A172 (cell line): ENCODE measurements at places on chromosomes 2 and 18.

- DNase-seq = peak; percentile 20
Measured at GRCh38 chr18:62957885-62958472, 242.6 kb downstream of the PHLPP1 start.

DNA sequence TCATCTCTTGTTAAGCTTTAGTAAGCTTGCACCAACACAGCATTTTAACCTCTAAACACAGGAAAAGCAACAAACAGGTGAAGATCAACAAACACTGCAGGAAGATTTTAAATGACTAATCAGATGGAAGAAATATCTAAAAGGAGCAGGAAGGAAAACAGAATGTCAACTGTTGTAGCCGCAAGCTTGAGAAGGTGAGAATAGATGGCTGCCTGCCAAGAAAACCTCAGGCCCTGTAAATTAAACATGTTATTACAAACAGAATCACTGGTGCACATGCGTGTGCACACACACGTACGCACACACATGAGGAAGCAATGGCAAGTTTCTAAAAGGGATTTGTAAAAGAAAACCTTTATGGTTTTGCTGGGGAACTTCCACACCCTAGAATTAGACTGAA lies 257.8 kb upstream of the GALNT5 start:
- no peak for DNase-seq

GRCh38 chr2:160876029-160876428 lies 284.2 kb upstream of the TANK start:
- DNase-seq = no peak

GRCh38 chr2:105490204-105490603 lies 91.4 kb upstream of the FHL2 start:
- no peak for DNase-seq

- no peak for DNase-seq
Measured at GRCh38 chr18:555705-556457, 24.3 kb upstream of the CETN1 start.

- no peak for DNase-seq
Measured at GRCh38 chr2:24047703-24048033, 477 bp upstream of the WDCP start.

GRCh38 chr2:85078536-85078935 lies 54.7 kb upstream of the TCF7L1 start:
- DNase-seq = no peak

GRCh38 chr2:54666634-54667265 lies 56.7 kb upstream of the EML6 start:
- DNase-seq = peak; percentile 71

DNA sequence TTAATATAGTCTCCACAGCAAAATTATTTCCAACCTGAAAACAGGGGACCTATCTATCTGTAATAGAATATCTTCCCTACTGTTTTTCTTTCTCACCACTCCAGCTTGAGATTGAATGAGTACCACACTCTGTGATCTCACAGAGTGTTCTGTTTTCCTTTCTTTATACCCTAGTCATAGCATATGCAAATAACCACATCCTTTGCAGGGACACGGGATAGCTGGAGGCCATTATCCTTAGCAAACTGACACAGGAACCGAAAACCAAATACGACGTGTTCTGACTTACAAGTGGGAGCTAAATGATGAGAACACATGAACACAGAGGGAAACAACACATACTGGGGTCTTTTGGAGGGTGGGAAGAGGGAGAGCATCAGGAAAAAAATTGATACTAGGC lies 224.7 kb downstream of the SLC8A1 start:
- no peak for DNase-seq

DNA sequence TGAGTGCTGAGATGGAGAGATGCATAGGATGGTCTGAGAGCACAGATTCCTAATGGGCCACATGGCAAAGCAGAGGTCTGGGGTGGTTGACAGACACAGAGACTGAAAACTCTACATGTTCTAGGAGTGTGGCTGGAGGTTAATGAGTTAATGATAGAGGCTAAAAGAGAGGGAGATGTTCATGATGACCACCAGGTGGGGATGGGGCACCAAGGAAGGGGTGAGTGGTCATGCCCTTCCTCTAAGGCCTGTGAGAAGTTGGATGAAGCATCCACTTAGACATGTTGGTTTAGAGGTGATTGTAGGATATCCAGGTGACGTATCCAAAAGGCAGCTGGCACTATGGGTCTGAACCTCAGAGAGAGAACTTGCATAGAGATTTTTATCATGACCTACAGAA lies 102.1 kb downstream of the LRP2 start:
- DNase-seq = no peak

DNA sequence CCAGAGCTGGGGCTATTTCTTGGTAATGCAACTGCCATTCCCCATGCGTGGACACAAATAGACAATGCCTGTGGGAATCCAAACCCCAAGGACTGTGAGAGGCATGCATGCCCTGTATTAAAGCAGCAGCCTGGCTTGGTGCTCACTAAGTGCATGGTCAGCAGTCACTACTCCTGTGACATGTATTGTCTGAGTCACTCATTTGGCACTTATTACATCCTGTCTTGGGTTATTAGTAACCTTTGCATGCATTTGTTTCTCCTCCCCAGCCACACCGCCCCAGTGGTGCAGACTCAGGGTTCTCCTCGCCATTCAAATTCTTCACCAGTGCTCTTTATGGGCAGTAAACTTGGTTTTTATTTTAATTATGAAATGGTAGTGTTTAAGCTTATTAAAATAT lies 30.2 kb downstream of the PRKCE start:
- peak; percentile 99 for DNase-seq

GRCh38 chr2:121184248-121184862 lies 100.6 kb downstream of the TFCP2L1 start:
- DNase-seq = no peak

GRCh38 chr2:41326851-41327250 lies 721.0 kb upstream of the PKDCC start:
- no peak for DNase-seq

- no peak for DNase-seq
Measured at GRCh38 chr18:51568151-51568550, 370.7 kb upstream of the MEX3C start.

DNA sequence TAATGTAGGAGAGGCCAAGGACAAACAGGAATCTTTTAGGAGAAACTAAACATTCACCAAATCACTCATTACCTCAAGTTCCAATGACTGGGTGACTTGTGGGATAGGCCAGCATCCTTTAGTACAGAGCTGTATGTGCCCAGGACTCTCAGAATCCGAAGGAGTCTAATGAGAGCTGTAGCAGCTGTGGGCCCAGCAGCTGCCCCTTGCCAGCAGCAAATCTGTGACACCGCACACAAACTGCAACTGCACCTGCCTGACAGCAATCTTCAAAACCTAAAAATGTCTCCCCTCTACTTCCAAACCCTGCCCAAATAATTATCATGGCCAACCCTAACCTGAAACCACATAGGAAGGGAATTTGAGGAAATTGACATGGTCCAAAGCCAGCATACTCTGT lies 44.5 kb upstream of the ACVR2A start:
- DNase-seq = no peak

DNA sequence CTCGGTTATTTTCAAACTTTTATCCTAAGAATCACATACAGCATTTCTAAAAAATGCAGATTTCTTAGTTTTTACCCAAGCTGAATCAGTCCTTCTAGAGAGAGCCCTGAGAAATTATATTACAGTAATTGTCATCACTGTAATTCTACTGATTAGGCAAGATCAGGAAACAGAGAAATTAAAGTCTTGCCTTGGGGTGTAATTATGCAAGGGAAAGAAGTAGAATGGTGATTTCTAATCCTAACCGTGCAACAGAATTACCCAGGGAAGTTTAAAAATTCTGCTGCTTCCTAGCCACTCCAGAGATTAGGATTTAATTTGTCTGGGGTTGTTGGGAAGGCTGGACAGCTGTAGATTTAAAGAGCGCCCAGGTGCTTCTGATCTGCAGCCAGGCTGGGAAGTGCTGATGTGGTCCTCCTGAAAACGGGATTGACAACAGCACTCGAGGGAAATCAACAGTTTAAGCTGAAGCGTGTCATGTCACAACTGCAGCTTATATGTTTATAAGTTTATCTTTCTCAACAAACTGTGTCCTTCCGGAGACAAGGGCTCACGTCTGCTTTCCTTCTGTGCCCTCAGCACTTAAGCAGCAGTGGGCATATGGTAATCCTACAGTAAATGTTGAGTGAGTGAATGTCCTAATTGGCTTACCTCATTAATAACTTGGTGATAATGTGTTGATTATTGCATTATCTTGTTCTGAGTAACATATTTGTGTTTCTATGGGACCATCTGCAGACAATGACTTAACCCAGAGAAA lies 671.9 kb upstream of the SOX11 start:
- DNase-seq = no peak

DNA sequence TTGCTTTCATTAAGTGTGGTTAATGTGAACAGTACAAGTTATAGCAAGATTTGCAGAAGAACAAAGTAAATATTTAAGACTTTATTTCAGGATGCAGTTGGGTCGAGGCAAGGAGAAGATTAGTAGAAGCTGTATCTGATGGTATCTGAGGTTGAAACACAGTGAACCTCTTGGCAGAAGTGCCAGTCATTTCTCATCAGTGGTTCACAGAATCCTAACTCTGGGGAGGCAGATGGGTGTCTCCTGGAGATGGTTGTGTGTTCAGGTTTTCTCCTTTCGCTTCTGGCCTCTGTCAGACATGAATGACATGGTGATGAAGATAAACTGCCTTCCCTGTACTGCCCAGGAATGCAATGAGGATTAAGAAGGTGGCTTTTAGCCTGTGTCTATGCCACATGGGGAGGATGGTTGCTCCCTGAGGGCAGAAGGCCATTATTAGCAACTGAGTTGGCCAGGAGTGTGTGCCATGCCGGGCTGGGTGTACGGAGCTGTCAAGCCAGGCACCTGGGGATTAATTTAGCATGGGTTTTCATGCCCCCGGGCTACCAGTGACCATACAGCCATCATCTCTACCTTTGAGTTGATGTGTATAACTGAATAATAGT lies 28.0 kb downstream of the MGAT5 start:
- no peak for DNase-seq

DNA sequence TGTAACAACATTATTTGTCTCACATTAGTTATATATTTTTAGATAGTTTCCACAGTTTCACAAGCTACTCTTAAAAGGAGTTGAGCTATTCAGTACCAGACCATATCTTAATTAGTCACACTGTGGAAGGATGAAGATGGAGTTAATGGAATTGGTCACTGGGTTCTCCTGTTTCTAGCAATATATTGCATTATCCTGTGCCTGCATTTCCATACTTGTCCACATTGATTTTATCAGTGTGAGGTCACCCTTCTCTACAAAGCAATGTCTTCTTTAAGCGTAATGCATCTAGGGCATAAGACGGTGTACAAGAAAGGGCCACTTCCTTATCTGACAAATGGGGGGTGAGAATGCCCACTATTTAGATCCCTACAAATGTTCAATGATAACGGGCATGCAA lies 216.8 kb upstream of the TANK start:
- no peak for DNase-seq

GRCh38 chr18:70390371-70391090 lies 101.7 kb downstream of the SOCS6 start:
- DNase-seq = no peak

DNA sequence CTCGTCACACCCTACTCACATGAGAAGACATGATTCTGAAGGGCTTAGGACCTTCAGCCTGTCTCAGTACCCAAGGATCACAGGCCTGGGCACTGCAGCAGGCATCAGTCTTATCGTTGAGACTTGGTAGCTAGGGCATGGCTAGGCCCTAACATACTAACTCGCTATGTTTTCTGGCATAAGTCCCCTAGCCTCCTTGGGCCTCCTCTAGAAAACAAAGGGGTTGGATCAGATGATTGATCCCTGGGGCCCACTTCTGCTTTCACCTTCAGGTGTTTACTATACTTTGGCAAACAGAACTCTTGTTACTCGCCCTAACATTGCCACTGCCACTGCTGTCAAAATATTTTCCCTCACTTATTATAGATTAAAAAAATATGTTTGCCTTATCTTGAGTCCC lies 44.2 kb downstream of the VSNL1 start:
- DNase-seq = no peak

- peak; percentile 22 for DNase-seq
Measured at GRCh38 chr2:173021939-173022371, 53.7 kb upstream of the MAP3K20 start.

- no peak for DNase-seq
Measured at GRCh38 chr2:42575458-42576064, 7.1 kb downstream of the MTA3 start.

DNA sequence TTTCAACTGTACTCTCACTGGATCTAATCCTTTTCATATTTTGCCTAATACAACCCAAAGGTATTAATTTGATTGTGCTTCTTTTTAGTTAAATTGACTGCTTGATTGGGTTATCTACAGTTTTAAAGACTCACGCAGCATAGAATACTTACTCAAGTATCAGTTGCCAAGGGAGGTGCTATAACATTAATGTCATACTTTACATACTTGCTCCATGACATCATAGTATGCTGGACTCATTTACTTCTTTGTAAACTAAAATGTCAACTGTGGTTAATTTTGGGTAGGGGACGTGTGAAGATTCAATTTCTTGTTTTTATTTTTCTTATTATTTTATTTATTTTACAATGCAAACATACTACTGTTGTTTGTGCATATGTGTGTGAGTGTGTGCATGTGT lies 716.2 kb upstream of the VRK2 start:
- peak; percentile 57 for DNase-seq

GRCh38 chr2:53445383-53446070 lies 322.1 kb upstream of the CHAC2 start:
- peak; percentile 49 for DNase-seq

DNA sequence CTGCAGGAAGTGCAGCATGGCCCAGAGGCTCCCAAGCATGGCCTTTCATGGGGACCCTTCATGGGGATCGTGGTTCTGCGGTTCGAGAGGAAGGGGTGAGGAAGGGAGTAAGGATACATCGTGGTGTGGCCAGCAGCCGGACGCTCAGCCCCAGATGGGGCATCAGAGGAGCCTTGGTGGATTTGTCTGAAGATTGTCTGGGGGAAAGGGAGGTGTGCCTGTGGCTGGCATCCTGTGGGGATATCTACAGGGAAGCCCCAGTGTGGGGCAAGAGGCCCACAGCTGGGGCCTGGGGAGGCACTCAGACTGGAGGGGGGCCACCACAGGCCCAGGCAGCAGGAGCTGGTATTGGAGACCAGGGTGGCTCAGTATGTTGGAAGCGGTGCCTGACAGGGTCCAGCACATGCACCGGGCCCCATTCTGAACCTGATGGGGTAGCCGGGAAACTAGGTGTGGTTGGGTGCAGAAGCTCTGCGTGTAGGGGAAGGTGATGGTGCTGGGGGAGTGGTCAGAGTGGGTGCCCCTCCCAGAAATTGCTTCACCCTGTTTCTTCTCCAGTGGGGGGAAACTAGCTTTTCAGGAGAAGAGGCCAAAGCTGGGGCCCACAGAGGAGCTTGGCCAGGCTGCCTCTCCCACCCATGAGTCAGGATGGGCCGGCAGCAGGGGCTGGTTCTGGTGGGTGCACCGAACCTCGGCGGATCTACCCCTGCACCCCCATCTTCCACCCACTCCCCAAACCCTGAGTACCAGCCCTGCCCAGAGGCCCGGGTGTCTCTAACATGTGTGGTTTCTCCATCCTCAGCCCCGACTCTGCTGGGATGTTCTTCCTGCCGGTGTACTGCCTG lies 274.4 kb upstream of the HDAC4 start:
- DNase-seq = no peak
